ENCODE measurements at places on chromosomes 5 and 9.

- DNase-seq = no peak
Measured at GRCh38 chr9:75365196-75365595, 276.9 kb downstream of the OSTF1 start.

- DNase-seq = no peak
Measured at GRCh38 chr5:97112230-97112629, 30.2 kb downstream of the LIX1 start.

DNA sequence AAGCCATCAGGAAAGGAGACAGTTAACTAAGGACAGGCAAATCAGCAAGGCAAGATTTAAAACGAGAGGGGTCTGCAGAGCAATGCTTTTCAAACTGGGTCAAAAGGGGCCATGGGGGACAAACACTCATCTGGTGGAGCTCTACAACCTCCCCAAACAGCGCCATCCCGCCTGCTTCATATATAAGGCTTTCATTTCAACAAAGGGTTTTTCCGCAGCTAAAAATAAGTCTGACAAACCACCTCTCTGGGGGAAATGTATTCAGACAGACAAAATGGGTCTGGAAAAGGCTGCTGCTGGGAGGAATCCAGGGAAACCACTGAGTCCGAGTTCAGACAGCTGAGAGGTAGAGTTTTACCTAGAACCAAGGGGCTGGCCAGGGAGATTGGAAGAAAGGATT, 8.3 kb upstream of the SEPTIN8 start:
- no peak for DNase-seq

GRCh38 chr5:133480366-133480765, 132.0 kb downstream of the FSTL4 start:
- DNase-seq = no peak

DNA sequence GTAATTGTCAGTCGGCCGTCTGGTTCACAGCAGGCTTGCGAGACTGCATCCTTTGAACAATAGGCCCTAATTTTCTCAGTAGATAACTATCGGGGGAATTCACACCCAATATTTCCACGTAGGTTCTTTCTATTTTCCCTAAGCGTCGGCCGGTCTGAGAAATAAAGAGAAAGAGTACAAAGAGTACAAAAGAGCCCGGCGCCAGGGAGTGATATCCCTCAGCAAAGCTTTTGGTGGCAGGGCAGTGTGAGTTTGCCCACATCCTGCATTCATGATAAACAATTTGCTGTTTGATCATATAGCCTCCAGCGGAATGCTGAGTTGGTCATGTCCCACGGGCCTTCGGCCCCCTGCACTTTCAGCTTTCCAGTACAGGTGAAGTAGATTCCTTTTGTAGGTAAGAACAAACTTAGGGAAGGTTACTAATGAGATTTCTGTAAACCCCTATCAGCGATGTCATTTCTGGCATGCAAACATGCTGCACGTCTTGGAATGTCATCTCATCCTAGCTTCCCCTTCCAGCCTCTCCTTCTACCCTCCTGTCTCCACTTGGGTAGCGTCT, 4.7 kb upstream of the PTGR1 start:
- DNase-seq = peak; percentile 65

DNA sequence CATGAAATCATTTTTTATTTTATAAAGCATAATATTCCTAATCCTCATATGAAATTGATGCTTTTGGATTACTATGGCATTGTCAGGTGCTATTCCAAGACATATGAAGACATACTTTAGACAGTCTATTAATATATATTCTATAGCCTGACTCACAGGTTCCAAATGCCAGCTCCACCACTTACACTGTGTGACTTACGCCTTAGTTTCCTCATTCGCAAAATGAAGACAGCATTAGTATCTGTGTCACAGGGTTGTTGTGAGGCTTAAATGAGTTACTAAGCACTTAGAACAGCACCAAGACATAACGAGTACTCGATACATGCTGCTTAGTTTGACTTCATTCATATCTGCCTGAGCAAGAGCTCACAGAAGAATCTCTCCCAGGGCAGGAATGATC, 132.2 kb upstream of the PTGER4 start:
- DNase-seq = no peak
